ENCODE measurements at places on chromosomes 7 and 10.

DNA sequence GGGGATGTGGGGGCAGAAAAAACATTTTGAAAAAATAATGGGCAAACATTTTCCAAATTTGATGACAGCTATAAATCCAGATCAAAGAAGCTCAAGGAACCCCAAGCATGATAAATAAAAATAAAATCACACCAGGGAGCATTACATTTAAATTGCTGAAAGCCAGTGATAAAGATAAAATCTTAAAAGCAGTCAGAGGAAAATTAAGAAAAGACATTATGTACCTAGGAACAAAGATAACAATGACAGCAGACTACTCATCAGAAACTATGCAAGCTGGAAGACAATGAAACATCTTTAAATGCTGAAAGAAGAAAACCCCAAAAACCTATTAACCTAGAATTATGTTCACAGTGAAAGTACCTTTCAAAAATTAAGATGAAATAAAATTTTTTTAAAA lies 23.3 kb downstream of the NEUROG3 start:
- no peak for DNase-seq

DNA sequence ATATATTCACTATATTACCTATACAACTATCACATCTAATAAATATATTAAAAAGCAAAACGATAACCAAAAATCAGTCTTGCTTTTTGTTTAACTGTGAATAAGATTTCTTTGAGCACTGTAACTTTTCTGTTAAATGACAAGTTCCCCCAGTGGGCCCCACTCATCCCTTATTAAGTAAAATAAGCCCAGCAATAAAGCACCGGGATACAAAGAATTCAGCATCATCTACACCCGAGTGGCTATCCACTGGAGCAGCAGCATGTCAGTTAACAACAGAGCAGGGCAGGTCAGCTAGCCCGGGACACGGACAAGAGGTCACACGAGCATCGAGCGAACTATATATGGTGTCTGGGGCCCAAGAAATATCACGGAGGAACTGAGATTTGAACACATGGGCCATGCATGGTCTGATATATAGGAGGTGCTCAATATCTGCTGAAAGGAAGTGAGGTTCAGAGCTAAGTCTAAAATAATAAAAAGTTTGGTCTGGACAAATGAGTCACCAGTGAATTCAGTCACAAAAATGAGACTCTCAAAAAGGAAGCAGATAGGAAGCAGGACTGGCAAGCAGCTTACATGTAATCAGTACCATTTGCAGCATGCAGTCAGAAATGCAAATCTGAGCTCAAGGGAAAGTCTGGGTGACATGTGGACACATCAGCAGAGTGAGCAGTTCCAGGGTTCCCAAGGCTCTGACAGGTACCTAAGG lies 4.1 kb downstream of the ERCC6 start:
- DNase-seq, result peak; percentile 88

DNA sequence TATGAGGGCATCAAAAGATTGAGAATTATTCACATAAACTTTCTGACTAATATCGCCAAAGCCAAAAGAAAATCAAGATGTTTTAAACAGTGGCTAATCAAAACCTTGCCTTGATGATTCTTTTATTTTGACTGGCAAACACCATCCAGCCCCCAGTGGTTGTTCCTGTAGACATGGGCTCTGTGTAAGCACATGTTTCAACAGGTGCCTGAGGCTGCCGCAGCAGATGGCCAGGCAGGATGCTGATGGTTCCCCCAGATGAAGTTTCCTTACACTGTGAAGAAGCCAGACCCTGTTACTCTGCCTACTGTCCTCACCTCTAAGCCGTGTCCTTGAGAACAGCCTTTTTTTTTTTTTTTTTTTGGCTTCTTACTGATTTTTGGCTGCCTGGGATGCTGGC lies 146.5 kb downstream of the RAB11FIP2 start:
- no peak for DNase-seq

- no peak for DNase-seq
These were observed 6.9 kb upstream of the RAPGEF5 start for GRCh38 chr7:22363756-22364422.

DNA sequence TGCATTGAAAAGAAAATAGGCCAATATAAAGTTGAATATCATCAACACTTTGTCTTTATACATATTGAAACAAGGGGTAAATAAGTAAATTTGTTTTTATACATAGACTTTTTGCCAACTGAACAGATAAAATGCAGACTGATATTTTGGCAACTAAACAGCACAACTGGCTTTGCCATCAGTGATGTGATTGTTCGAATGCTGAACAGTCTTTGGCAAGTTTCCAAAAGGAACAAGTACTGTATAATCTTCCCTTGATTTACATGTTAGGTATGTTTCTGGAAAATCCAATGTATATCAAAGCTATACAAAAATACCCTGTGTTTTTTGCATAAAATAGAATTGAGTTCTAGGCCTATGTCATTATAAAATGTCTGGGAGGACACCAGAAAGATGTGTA lies 18.2 kb upstream of the ANKRD1 start:
- no peak for DNase-seq

DNA sequence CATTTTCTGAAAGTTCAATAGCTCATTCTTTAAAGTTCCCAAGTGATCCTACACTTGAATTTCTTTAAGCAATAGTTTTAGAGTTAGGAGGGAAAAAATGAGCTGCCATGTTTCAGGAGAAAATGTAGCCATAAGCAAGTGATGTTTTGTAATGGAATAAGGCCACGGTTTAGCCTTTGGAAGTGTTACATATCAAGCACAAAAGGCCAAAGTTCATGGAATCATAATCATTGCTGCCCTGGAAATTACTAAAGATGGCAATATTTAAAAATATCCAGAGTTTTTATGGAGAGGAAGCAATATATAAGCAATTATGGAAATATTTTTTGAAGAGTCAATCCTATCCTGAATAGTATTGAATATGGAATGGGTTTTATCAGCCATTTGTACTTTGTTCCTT lies 68.4 kb downstream of the ETV1 start:
- DNase-seq, result no peak

- DNase-seq, result no peak
These were observed 68.5 kb downstream of the LRRC4 start for GRCh38 chr7:127962589-127963361.

DNA sequence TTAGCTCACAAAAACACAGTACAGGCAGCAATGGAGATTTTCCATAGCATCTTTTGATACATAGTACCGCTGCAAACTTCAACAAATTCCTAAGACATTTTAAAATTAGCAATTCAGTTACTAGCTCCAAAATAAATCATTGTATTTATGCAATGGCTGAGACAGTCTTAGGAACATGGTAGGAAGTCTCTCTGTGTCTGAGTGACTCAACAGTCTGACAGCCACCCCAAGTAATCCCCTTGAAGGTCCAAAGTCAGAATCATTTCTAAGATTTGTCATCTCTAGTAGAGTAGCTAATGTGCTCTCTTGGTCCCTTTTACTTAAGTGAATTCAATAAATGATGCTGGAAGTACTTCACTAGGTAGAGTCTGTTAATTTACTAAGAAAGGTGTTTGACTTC lies 93.8 kb upstream of the NOBOX start:
- no peak for DNase-seq

- DNase-seq, result no peak
These were observed 3.0 kb downstream of the IRF5 start for GRCh38 chr7:128940494-128941322.

DNA sequence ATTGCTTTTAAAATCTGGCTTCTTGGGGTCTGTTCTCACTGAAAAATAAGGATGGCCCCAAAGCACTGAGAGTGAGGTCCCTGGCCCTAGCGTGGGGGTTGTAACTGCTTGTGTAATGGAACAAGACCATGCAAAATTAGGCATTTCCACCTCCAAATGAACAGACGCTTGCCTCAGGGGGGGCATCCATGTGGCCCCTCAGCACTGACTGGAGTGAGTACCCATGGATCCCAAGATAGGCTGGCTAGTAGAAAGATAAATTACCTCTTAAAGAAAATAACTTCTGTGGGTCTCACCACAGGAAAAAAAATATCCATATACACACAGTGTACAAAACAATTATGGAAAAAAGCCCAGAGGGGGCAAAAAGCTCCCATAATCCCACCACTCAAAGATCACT lies 15.2 kb upstream of the CPA1 start:
- peak; percentile 16 for DNase-seq

GRCh38 chr10:22436893-22437619 lies 91.8 kb downstream of the SPAG6 start:
- DNase-seq, result peak; percentile 88

DNA sequence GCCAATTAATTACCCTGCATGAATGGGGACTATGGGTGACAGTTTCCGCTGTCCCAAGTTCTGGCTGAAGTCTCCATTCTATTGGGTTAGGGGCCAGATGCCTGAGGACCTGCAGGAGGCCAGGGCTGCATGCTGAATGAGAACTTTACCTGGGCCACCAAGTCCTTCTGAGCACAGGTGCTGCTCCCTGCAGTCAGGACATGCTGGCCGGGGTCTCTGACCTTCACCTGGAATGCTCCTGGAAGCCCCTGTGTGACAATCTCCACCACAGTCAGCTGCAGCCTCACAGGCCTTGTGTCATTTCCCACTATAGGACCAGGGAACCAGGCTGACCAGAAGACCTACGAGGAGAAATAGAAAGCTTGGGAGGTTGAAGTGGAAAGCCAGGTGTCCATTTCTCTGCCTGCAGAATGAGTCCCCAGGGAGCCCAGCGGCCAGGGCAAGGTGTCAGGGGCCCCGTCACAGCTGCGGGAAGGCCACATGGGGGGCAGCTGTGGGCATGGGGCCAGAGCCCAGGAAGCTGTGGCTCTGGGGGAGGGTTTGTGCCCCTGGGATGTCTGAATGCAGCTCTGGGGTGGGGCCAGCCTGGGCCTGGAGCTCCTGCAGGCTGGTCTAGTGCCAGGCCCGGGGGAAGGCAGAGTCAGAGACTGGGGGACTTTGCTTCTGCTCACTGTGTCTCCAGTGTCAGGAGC lies 5.6 kb upstream of the GIMAP8 start:
- DNase-seq, result no peak

GRCh38 chr10:80104066-80104926 lies 25.8 kb downstream of the TMEM254 start:
- peak; percentile 81 for DNase-seq

GRCh38 chr10:100036850-100037249 lies 27.1 kb upstream of the DNMBP start:
- DNase-seq, result no peak

GRCh38 chr7:103937680-103938079 lies 51.8 kb downstream of the RELN start:
- DNase-seq, result no peak

GRCh38 chr10:100625816-100626215 lies 90.1 kb downstream of the HIF1AN start:
- no peak for DNase-seq

DNA sequence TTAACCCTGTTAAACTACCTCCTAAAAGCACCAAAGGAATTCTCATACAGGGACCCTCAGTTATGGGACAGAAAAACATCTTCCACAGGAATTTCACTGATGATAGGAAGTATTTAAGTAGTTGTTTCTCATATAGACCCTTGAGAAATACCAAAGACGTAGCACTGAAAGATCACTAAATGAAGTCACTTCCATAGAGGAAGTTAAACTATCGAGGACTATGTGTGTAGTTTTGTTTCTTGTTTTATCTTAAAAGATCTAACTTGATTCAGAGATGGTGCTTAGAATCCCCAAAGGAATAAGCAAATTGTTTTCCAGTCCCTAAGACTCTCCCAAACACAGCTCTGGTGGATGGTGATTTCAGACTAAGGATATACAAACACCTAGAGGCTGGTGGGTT lies 94.8 kb upstream of the AFAP1L2 start:
- no peak for DNase-seq

GRCh38 chr10:124131172-124131571 lies 37.8 kb upstream of the CHST15 start:
- no peak for DNase-seq

GRCh38 chr10:35565602-35566081 lies 39.5 kb upstream of the GJD4 start:
- no peak for DNase-seq

DNA sequence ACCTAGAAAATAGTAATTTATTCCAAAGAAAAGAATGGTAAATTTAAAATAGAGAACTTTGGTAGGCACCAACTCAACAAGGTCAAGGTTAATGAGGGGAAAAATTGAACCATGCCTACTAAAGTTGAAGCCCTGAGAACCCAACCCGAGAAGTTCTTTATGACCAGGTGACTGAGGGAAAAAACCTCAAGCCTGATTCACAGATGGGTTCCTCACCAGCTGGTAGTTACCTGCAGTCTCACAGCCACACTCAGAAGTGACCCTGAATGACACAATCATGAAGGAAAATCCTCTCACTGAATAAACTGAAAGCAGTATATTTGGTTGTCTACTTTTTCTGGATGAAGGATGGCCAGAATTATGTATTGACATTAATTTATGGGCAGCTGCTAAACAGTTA lies 7.0 kb downstream of the C10orf67 start:
- DNase-seq, result no peak

DNA sequence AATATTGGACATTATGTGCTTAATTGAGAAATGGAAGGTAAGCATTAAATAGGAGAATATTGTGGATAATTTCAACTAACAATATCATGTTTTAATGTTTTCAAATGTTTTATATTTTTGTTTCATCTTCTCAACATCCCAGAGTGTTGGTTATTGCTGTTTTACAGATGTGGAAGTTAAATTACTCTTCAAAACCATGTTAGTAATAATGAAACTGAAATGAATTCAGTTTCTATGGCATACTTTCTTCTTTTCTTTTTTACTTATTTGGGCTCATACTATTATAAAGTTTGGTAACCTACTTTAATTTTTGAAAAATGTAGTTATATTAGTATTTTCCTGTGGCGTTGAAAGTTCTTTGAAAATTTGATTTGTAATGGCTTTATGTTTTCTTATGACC lies 4.2 kb downstream of the GLRX3 start:
- DNase-seq, result no peak

DNA sequence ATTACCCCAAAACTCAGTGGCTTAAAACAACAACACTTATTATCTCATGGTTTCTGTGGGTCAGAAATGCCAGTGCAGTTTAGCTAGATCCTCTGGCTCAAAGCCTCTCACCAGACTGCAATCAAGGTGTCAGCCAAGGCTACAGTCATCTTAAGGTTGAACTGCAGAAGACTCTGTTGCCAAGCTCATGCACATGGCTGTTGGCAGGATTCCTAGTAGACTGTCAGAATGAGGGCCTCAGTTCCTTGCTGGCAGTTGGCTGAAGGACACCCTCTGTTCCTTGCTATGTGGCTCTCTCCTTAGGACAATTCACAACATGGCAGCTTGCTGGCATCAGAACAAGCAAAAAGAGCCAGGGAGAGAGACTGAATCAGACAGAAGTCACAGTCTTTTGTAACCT lies 34.7 kb downstream of the TOMM7 start:
- no peak for DNase-seq

DNA sequence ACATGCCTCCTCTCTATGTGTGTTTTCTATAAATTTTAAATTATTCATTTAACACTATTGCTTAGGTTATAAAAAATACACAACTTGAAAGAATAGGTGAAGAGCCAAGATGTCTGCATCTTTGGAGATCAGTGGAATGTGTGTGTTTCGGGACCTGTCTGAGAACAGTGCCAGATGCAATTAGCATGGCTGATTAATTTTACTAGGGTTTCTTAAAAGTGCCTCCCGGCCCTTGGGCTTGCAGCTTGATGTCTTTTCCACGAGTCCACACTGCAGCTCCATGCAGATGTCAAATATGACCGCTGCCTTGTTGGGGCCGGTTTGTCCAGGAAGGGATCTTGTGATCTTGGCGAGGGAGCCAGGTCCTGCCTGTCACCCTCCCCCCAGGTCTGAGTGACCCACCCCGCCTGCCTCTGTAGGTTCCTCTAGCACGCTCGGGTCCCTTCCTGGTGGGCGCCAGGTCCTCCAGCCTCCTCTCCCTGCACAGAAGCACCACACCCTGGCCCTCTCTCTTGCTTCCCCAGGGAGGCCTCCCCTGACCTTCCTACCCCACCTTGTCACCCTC lies 20.7 kb downstream of the LHPP start:
- no peak for DNase-seq

- DNase-seq, result no peak
These were observed 187.6 kb downstream of the DNAH11 start for GRCh38 chr7:21730399-21730798.
